Uterus (tissue), 4 donors: ENCODE measurements at places on chromosomes 12 and 14.

DNA sequence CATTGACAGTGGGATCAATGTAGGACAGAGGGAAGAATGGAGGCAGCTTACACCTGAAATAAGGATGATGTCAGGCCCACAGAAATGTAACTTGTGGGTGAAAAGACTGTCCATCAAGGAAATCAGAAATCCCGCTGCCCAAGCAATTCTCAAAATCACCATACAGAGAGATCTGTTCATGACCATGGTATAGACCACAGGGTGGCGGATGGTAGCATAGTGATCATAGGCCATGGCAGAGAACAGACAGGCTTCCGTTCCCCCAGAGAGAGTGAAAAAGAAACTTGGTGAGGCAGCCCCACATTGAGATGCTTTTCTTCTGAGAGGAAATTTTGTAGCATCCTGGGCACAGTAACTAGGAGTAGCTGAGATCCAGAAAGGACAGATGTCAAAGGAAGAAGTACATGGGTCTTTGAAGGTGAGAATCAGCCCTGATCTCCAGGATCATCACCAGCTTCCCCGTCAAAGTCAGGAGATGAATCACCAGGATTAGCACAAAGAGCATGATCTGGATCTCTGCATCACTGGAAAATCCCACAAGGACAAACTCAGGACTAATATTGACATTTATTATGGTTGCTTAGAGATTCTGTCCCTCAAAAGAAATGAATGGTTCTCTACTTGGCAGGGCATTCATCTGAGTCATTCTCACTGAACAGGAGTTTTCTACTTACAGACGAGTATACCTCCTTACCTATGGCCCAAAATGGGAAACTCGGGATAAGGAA, 5.5 kb upstream of the ZNF641 start:
- no peak for DNase-seq

DNA sequence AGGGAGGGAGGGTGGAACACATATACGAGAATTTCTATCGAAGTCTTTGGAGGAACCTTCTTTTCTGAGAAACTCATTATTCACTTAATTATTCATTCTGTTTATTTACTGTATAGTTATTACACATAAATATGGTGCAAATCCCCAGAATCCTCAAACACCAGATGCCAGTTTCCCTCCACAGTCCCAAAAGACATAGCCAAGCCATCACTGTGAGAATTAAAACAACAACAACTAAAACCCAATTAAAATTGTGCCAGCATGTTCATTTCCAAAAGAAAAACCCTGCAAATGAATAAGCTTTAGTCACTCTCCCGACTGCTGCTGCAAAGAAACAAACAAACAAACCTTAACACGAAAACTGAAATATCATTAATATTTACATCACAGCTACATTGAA, 173.5 kb downstream of the EFCAB11 start:
- no peak for DNase-seq

DNA sequence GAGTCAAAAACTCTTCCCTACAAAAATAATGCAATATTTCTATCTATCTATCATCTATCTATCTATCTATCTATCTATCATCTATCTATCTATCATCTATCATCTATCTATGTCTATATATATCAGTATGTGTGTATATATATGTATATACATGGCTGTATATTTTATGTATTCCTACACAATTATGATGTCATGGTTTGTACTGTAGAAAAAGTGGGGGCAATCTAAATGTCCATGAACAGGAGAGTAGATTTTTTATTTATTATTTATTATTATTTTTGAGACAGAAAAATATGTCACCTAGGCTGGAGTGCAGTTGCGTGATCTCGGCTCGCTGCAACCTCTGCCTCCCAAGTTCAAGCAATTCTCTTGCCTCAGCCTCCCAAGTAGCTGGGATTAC, 45.6 kb upstream of the BICD1 start:
- no peak for DNase-seq

GRCh38 chr12:54970741-54971140, 13.8 kb downstream of the TESPA1 start:
- no peak for DNase-seq

DNA sequence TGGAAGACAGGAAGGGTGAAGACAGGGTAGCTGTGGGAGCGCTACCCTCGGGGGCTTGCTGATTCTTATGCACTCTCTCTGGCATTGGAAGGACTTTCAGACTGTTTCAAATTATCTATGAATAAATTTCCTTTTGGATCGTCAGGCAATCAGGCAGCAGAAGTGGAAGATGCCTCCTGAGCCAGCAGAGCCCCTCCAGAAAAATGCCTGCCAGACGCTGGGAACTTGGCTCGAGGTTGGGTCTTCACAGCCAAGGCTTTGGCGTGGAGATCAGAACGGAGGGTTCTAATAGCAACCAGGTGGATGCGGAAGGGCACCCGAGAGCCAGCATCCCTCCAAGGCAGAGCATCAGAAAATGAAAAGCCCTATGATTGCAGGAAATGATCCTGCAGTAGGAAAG, 119.2 kb upstream of the RFLNA start:
- DNase-seq, result no peak
